ENCODE measurements at places on chromosomes 2 and 18.

DNA sequence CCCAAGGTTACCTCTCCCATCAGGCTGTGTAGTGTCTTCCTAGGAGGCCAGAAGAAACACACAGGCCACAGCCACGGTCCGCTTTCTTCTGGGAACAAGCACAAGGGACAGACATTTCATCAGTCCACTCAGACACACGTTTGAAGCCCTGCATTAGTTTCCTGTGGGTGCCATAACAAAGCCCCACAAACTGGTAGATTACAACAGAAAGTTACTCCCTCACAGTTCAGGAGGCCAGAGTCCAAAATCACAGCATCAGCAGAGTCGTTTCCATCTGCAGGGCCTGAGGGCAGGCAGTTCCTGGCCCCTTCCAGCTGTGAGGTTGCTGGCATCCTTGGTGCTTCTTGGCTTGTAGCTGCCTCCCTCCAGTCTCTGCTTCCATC lies 8.8 kb upstream of the PRLH start:
- no peak for DNase-seq

DNA sequence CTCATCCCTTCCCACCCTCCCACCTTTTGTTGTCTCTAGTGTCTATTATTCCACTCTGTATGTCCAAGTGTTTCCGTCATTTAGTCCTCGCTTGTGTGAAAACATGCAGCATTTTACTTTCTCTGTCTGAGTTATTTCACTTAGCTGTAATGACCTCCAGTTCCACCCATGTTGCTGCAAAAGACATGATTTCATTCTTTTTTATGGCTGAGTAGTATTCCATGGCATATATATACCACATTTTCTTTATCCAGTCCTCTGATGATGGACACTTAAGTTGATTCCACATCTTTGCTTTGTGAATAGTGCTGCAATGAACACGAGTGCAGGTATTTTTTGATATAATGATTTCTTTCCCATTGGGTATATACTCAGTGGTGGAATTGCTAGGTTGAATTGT lies 296.7 kb downstream of the MBD5 start:
- DNase-seq: no peak

- no peak for DNase-seq
Measured at GRCh38 chr2:28427741-28428415, 35.2 kb downstream of the FOSL2 start.

GRCh38 chr2:26363323-26363722 lies 16.7 kb upstream of the ADGRF3 start:
- DNase-seq: no peak

DNA sequence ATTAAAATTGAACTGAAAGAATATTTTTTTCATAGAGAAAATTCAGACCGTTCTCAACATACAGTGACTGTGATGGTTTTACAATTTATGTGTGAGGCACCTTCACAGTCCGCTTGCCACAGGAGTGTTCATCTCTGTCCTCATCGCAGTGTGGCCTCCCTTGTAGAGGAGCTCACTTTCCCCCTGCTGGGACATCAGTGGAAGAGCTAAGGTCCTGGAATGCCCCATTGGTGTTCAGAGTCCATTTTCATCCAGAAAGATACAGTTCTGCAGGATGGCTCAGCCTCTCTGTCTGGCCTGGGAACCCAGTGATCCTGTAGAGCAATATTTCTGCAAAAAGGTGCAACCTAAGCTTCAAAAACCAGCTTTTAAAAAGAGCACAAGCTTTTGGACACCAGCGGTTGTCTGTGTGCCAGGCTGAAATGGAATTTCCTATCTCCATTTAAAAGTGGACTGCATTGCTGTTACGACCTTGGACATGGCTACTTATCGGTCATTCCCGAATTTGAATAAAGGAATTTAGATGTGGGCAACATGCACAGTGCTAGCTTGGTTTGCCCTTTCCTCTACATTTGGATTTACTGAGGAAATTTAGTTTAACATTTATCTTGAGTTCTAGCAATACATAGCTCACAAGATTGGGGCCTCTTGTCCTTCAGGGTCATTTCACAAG lies 26.7 kb upstream of the FAM237A start:
- no peak for DNase-seq

- no peak for DNase-seq
Measured at GRCh38 chr18:3273042-3273441, 11.1 kb downstream of the MYL12B start.

GRCh38 chr2:45009928-45010701 lies 863 bp upstream of the SIX2 start:
- no peak for DNase-seq

- no peak for DNase-seq
Measured at GRCh38 chr2:177106212-177106611, 106.4 kb upstream of the HNRNPA3 start.

GRCh38 chr2:128271597-128271910 lies 47.1 kb downstream of the HS6ST1 start:
- DNase-seq: no peak

GRCh38 chr2:40827392-40827791 lies 375.5 kb upstream of the SLC8A1 start:
- DNase-seq: no peak

- DNase-seq: no peak
Measured at GRCh38 chr18:79368681-79369080, 27.0 kb upstream of the NFATC1 start.

- no peak for DNase-seq
Measured at GRCh38 chr2:64250751-64251423, 106.7 kb upstream of the PELI1 start.

GRCh38 chr18:75088622-75089211 lies 120.2 kb downstream of the PTGR3 start:
- DNase-seq: no peak

DNA sequence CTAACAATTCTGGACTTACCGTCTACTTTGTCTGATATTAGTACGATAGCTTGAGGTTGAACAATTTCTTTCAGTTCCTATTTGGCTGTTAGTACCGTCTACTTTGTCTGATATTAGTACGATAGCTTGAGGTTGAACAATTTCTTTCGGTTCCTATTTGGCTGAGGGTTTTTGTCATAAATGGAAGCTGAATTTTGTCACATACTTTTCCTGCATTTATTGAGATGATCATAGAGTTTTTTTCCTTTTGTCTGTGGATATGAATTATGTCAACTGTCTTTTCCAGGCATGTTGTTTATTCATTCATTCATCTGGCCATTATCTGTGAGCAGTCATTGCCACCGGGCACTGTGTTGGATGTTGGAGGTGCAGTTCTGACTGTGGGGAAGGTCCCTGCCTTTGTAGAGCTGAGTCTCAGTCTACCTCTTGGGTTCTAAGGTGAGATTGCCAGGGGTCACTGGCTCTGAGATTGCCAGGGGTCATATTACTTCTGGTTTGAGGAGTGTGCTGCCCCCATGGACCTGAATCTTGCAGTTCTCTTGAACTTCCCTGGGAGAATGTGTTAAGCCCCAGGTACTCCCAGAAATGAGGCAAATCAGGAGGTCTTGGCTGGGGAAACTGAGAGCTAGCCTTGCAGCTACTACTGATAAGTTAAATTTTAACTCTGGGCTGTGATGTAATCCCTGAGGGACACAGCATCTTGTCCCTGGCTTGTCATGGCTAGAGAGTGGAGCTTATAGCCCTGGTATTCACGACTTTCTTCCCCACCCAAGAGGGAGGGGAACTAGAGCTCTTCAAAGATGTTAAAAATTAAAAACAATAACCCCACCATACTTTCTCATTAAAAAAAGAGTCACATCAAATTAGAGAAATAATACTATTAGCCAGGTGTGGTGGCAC lies 89.1 kb upstream of the MBOAT2 start:
- no peak for DNase-seq

GRCh38 chr2:86048888-86049287 lies 56.8 kb downstream of the POLR1A start:
- DNase-seq: no peak

DNA sequence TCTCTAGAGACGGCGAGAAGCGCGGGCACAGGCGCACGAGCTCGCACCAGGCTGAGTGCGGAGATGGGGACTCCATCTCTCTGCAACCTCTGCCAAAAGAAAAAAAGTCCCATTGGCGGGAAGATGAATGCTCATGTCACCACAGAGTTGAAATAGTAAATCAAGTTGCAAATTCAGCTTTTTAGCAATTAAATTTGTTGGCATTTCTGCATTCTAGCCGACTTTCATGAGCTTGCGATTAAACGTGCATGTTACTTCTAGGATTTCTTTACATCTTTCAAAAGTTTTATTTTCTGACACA lies 588 bp downstream of the CHAC2 start:
- DNase-seq: no peak

- DNase-seq: no peak
Measured at GRCh38 chr2:109689182-109689930, 75.2 kb downstream of the SOWAHC start.

DNA sequence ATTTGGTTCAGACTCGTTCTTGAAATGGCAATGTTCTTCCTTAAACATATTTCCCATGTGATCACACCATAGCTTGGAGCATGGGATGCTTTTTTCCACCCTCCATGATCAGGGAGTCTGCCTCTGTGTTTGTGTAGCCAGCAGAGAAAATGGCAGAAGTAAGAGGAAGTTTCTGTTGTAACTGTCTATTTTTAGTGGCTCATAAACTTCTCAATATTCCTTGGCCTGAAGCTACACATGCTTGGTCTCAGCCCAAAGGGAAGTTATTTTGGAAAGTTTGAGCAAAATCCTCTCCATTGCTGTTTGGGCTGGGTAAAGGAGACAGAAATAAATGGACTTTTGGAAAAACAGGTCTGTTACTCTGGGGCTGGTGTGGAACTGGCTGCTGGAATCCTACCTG lies 33.4 kb upstream of the ITGA6 start:
- no peak for DNase-seq

- DNase-seq: no peak
Measured at GRCh38 chr2:234879671-234880455, 72.0 kb upstream of the SH3BP4 start.

- no peak for DNase-seq
Measured at GRCh38 chr2:162242586-162243280, 512 bp downstream of the FAP start.

- DNase-seq: no peak
Measured at GRCh38 chr2:215880970-215881369, 132.4 kb downstream of the MREG start.

GRCh38 chr2:185780890-185781289 lies 42.3 kb downstream of the FSIP2 start:
- DNase-seq: no peak

DNA sequence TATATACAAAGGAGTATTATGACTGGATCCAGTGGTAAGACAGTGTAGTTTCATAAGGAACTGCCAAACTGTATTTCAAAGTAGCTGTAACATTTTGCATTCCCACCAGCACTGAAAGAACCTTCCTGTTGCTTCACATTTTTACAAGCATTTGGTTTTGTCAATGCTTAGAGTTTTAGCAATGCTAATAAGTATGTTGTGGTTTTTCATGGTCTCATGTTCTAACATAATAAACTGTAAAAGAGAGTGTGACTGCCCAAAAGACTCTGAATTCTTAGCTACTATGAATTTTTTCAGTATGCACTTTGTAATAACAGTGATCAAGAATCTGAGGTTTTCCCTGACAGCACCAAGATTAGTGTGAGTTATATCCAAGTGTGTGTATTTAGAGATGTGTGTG lies 604.2 kb downstream of the XIRP2 start:
- DNase-seq: no peak

DNA sequence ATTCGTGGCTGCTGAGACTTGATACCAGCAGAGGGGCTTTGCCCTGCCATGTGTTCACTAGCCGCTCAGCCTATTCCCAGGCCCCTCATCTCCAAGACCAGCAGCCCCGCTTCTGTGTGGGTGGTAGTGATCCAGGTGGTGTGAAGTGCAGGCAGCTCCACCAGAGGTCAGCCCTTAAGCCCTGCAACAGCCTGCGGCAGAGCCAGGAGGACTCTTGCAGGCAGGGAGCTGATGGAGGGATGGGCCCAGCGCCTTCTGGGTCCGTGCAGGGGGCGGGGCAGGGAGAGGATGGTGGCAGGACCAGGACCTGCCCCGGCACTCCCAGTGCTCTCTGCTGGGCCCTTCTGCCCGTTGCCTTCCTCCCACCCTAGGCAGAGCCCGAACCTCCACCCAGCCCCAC lies 162.0 kb downstream of the SH3BP4 start:
- DNase-seq: no peak

DNA sequence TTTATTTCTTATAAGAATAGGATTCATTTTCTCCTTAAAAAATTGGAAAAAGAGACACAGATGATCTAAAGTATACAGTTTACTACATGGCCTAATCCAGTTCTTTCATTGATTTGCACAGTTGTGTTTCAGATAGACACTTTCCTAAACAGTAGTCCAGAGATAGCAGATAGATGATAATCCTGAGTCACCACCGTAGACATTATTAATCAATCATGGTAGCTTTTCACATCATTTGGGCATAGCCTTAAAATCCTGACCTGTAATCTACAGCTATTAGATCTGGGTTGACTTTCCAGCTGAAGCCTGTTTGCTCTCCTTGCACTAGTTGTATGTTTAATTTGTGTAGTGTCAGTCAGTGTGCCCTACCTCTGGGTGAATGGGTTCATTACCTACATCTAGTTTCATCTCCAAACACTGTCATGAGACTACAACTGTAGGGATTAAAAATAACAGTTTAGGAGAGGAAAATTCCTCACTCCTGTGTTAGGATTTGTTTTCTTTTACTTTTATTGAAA lies 14.1 kb downstream of the C18orf63 start:
- no peak for DNase-seq

DNA sequence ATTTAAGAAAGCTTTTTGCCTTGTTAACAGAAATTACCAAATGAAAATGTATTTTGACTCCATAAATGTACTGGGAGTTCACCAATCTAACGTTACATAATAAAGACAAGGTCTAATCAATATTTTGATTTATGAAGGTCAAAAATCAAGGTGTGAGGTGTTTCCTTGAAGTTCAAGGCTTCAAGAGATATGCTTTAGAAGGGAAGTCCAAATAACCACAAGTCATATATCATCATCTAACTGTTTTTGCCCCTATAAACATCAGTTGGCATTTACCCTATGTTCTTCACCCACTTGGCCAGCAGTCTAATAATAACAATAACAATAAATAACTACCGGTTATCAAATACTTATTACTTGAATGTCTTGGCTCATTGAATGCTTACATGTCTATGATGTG lies 196.1 kb upstream of the ID2 start:
- no peak for DNase-seq

DNA sequence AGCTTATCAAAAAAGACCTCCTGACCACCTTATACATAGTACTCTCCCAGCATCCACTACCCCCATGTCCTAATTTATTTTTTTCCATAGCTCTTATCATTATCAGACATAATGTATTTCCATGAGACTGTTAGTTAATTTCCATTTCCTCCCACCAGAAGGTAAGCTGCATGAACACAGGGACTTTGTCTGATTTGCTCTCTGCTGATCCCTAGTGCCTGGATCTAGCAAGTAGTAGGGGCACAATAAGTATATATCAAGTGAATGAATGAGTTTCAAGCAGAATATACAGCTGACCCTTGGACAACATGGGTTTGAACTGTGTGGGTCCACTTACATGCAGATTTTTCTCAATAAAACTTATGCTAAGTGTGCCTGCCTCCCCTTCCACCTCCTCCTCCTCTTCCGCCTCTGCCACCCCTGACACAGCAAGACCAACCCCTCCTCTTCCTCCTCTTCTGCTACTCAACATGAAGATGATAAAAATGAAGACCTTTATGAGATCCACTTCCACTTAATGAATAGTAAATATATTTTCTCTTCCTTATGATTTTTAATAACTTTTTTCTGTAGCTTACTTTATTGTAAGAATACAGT lies 53.8 kb downstream of the CTAGE1 start:
- DNase-seq: no peak

Measured in activated T-cell treated with anti-CD3 and anti-CD28 coated beads for 24 hours (primary cell).